Cortex of kidney (tissue), 1 donor: ENCODE measurements at places on chromosomes 4 and X.

DNA sequence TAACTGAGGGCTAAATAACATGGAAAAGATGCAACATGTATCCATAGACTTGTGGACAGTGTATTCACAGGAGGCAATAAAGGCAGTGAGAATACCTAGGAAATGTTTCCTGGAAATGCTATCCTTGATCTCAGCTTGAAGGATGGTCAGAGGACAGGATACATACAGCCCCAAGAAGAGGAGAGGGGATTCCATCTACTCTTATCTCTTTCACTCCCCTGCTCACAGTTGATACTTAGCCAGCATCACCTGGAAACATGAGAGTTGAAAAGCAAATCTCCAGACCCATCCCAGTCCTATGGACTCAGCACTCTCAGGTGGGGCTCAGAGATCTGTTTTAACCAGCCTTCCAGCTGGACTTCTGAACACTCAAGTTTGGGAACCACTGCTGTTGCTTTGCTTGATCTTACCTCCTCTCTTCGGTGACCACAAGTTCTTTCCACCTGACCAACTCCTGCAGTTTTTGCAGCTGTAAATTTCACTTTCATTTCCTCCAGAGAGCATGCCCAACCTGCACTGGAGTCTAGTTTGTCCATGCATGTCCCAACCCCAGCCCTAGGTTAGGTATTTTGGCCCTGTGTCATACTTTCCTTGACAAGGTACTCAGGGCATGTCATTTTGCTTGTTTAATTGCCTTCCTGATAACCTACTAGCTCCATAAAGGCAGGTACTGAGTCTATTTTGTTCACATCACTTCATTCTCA is 10.4 kb downstream of the RELL1 start:
- no peak for DNase-seq

- no peak for DNase-seq
Measured at GRCh38 chrX:49877397-49878101, 1.7 kb upstream of the USP27X start.

GRCh38 chr4:155696726-155697125 is 30.1 kb downstream of the GUCY1A1 start:
- no peak for DNase-seq

DNA sequence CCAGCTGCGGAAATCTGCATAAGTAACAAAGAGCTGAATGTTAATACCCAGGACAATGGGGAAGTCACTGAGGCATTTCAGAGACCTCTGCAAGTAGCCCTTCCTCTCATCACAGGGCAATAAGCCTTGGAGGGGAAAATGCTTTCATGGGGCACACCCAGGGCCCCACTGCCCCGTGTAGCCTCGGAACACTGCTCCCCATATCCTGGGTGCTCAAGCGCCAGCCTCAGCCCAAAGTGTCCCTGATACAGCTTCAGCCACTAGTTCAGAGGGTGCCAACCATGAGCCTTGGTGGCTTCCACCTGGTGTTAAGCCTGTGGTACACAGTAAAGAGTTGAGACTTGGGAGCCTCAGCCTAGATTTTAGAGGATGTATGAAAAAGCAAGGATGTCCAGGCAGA is 402.8 kb upstream of the CXorf51A start:
- DNase-seq = no peak

GRCh38 chr4:108738003-108738706 is 24.7 kb downstream of the ETNPPL start:
- no peak for DNase-seq

DNA sequence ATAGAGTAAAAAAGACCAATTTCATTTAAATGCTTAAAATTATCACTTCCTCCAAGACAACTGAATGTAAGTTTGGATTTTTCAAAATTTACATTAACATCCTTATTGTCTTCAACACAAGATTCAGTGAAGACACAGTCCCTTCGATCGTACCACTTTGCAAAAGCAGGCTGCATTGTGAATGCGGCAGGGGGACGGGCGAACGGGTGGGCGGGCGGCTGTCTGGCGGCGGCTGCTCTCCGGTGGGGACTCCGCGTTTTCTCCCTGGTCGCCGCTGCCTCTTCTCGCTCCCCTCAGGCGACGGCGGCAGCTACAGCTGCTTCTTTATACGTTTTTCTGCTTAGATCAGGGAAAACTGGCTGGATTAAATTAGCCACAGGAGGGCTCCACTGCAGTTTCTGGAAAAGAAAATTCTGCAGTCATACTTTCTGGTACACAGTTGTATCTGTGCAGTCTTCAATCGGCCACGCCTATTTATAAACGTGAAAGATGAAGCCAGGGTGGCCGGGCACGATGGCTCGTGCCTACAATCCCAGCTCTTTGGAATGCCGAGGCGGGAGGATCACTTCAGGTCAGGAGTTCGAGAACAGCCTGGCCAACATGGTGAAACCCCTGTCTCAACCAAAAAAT is 33.9 kb upstream of the HPF1 start:
- DNase-seq = no peak

DNA sequence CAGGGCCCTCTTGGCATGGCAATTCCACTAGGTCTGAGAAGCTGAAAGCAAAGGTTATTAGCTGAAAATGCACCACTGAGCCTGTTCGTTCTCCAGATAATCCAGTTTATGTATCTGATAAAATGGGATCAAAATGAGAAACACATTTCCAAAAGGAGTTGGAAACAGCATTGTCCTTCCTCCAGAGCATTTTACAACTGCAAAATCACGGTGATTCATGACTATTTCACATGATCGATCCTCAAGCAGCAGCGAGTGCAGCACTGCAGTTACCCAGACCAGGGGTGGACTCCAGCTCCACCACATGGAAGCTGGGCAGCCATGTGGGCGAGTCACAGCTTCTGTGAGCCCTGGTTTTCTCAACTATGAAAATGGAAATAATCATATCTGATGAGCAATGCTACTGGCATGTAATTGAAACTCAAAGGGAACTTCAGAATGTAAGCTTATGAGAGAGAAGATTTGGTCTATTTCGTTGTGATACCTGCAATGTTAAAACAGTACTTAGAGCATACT is 78.7 kb upstream of the MSX1 start:
- DNase-seq = no peak

DNA sequence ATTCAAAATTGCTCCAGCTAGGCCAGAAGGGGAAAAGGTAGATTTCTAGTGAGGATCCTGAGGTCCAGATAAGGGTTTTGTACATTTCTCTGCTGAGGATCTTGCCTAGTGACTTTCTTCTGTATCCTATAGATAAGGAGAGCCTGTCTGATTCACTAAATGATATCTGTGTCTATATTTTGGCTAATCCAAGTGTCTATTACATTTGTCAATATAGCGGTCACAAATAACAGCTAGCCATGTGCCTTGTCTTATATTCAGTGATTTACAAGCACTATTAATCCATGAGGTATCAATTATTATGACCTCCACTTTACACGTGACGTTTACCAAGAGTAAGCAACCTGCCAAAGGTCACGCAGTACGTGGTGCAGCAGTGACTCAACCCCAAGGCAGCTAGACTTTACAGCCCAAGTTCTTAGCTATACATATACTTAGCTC is 41.6 kb downstream of the TMEM165 start:
- no peak for DNase-seq

GRCh38 chrX:139815771-139816170 is 107.8 kb upstream of the MCF2 start:
- no peak for DNase-seq

- DNase-seq = no peak
Measured at GRCh38 chrX:120294651-120295050, 16.6 kb downstream of the TMEM255A start.

DNA sequence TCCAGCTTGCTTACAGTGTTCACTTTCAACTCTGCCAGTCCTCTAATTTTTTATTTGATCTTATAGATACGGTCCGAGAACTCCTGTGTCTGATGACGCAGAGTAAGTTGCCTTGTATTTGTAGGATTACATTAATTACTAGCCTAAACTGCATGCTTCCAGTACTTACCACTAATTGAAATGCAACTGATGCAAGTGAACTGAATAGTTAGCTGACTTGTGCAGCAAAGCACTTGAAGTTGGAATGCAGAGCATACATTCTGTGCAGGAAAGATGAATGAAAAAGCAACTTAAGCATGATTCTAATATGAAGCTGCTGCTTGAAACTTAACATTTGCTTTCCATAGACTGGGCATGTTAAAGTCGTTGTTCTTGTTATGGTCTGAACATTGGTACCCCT is 100.9 kb downstream of the LIMCH1 start:
- DNase-seq = no peak

- DNase-seq = no peak
Measured at GRCh38 chr4:83606898-83607297, 71.0 kb downstream of the GPAT3 start.
